K562 (cell line): ENCODE measurements at places on chromosomes 13 and 19. TPM values are rescaled to one million over a fixed set of nuclear protein-coding genes. Genes with fewer than 3 reads are reported as not detected.

The SYT3 gene
- 1.7 and 2.0 TPM in 2 replicates for total RNA-seq

The IGFL1 gene
- not detected in 2 replicates for total RNA-seq

The DPY19L3 gene
- total RNA-seq = 35.2 and 39.2 TPM in 2 replicates

The KLK10 gene
- 0.11 TPM in 1 of 2 replicates, not detected in the other for total RNA-seq

The CCDC122 gene
- not detected in 2 replicates for total RNA-seq
